H4 (cell line): ENCODE measurements at places on chromosomes 5 and 9.

DNA sequence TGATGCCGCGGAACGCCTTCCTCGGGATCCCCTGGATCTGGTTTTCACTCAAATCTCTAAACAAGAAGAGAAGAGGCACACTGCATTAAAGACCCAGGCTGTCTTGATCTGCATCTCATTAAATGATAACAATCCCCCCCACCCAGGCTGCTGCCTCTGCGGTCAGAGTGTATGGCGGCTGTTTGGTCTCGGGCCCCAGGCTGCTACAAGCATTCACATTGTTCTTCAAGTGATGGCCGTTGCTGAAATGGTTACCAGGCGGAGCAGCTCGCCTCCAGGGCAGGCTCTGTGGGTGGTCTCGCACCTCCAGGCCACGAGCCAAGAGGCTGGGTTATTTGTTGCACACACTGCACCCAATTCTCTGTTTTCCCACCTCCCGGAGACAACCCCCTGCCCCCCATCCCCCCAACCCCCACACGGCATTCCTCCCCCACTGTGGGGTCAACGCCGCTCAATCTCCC lies 304.1 kb upstream of the PANK3 start:
- no peak for DNase-seq

DNA sequence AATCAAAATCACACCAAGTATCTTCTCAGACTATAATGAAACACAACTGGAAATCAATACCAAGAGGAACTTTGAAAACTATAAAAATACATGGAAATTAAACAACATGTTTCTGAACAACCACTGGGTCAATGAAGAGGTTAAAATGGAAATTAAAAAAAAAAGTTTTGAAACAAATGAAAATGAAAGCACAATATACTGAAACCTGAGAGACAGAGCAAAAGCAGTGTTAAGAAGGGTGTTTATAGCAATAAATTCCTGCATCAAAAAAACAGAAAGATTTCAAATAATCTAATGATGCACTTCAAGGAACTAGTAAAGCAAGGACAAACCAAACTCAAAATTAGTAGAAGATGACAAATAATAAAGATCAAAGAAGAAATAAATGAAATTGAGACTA lies 92.0 kb downstream of the TMEM232 start:
- no peak for DNase-seq

- DNase-seq = no peak
These were observed 26.5 kb downstream of the POLK start for GRCh38 chr5:75538211-75538610.

GRCh38 chr5:56166671-56167385 lies 66.3 kb downstream of the ANKRD55 start:
- DNase-seq = no peak

DNA sequence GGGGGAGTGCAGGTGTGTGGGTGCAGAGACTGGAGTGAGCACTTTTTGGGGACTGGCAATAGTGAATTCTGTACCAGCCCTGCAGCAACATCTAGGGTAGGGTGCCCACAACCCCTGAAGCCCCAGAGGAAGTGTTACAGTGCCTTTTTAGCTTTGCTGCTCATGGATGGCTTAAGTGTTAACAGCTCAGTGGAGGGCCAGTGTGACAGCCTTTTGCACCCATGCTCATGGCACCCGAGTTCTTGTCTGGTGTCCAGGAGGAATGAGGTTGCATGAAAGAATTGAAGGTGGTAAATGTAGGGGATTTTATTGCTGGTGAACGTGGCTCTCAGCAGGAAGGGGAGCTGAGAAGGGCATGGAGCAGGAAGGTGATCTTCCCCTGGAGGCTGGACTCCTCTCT lies 107.3 kb downstream of the MRPL36 start:
- no peak for DNase-seq

DNA sequence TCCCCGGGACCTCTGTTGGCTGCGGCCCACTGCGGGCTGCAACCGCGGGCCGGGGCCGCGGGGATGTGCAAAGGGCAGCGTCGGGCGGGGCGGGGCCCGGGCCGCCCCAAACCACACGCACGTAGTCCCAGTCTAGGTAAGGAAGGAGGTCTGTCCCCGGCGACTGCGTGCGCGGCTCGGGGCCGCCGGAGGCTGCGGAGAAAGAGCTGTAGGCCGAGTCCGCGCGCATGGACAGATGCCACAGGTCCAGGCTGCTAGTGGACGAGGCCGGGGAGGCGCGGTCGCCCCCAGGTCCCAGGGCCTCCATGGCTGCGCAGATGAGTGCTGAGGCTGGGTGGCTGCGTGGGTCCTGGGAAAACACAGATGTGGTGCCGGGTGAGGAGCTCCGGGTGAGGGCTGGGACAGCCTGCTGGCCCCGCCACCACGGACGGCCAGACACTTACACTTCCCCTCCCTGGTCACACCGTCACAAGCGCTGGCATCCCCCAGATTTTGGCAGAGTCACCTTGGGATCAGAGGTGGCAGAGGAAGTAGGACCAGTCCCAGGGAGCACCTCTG lies 4.5 kb downstream of the SHROOM1 start:
- DNase-seq = no peak
